CD4-positive, alpha-beta memory T cell (primary cell): ENCODE measurements at places on chromosomes 12 and 14. TPM values are rescaled to one million over a fixed set of nuclear protein-coding genes. Genes with fewer than 3 reads are reported as not detected.

P2RX2 gene
- not detected for polyA plus RNA-seq

ACOT6 gene
- not detected for polyA plus RNA-seq

REM2 gene
- 1.5 TPM for polyA plus RNA-seq

IFNG gene
- 3.0 TPM for polyA plus RNA-seq

TAS2R10 gene
- polyA plus RNA-seq = not detected

TPH2 gene
- polyA plus RNA-seq = not detected

TOMM20L gene
- polyA plus RNA-seq = not detected

NPC2 gene
- 89.9 TPM for polyA plus RNA-seq

BDKRB1 gene
- polyA plus RNA-seq = not detected

BBS10 gene
- polyA plus RNA-seq = 2.5 TPM

TMEM229B gene
- 28.9 TPM for polyA plus RNA-seq

ETV6 gene
- polyA plus RNA-seq = 10.1 TPM

GAS2L3 gene
- not detected for polyA plus RNA-seq

SERPINA3 gene
- not detected for polyA plus RNA-seq

ZNF140 gene
- polyA plus RNA-seq = 24.6 TPM
